ENCODE measurements at places on chromosomes 4 and X. TPM values are rescaled to one million over a fixed set of nuclear protein-coding genes. Genes with fewer than 3 reads are reported as not detected.

Gene GPR173
- polyA plus RNA-seq, result 0.12 TPM

Gene ANKRD50
- polyA plus RNA-seq, result 0.29 TPM

DNA sequence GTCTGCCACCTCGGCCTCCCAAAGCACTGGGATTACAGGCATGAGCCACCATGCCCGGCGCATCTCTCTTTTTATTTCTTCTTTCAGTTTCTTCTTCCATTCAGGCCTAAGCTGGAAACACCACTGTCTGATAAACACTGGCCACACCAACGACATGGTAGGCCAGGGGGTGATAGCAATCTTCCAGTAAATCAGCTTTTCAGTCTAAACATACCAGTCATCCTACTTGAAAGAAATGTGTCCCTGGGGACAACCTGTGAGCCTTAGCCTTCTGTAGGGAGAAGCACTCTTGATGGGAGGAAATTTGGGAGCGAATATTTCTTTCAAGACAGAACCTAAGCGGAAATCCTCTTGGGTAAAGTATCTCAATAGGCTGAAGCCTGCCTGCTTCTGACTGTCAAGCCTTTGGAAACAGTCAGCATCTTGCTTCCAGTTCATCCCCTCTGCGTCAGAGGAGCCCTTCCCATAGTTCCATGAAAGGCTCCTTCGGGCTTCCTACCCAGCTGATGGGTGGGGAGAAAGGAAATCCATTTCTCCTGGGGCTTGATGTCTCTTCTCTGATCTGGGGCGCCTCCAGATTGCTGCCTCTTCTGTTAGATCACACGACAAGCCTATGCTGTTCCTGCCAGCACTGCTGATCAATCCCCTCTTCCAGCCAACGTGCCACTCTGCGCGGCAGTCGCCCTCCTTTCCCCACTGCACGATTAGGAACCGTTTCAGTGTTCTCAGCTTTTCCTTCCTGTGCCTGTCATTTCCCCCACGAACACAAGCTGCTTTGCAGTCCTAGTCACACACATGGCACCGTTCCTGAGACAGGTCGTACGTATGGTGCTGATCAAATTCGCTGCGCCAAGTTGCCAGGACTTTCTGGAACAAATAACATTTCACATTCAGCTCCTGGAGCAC is 49.5 kb upstream of the CBR4 start:
- no peak for DNase-seq
- no peaks in the 10 kb centered on the region for H3K36me3 ChIP-seq
- no peaks in the 10 kb centered on the region for H3K4me1 ChIP-seq
- H3K27me3 ChIP-seq, result no peaks in the 10 kb centered on the region
- H3K27ac ChIP-seq, result no peak overlapping the region

GRCh38 chrX:6120329-6120728 is 108.3 kb downstream of the NLGN4X start:
- H3K36me3 ChIP-seq, result no peaks in the 10 kb centered on the region
- no peaks in the 10 kb centered on the region for H3K4me1 ChIP-seq
- no peak overlapping the region for H3K27ac ChIP-seq
- no peak for DNase-seq

GRCh38 chrX:76555816-76556215 is 128.3 kb downstream of the MAGEE1 start:
- H3K27ac ChIP-seq, result no peak overlapping the region
- peak; percentile 1 for DNase-seq
- H3K27me3 ChIP-seq, result no peaks in the 10 kb centered on the region
- H3K4me1 ChIP-seq, result no peaks in the 10 kb centered on the region
- no peaks in the 10 kb centered on the region for H3K36me3 ChIP-seq
- no peak overlapping the region for H3K4me3 ChIP-seq

Gene PRR32
- polyA plus RNA-seq, result not detected

- no peaks in the 10 kb centered on the region for H3K36me3 ChIP-seq
- H3K27ac ChIP-seq, result no peak overlapping the region
- H3K4me3 ChIP-seq, result no peak overlapping the region
- DNase-seq, result no peak
- no peaks in the 10 kb centered on the region for H3K4me1 ChIP-seq
These were observed 46.1 kb downstream of the C4orf46 start for GRCh38 chr4:158625544-158625943.

GRCh38 chrX:97046867-97047266 is 163.2 kb downstream of the RPA4 start:
- no peaks in the 10 kb centered on the region for H3K36me3 ChIP-seq
- no peak overlapping the region for H3K4me3 ChIP-seq
- no peaks in the 10 kb centered on the region for H3K4me1 ChIP-seq
- DNase-seq, result no peak

- H3K36me3 ChIP-seq, result no peaks in the 10 kb centered on the region
- no peak for DNase-seq
- H3K27ac ChIP-seq, result no peak overlapping the region
- no peak overlapping the region for H3K4me3 ChIP-seq
These were observed 28.6 kb downstream of the AFAP1 start for GRCh38 chr4:7910952-7911578.

Gene TMEM271
- not detected for polyA plus RNA-seq

- H3K4me1 ChIP-seq, result no peaks in the 10 kb centered on the region
- H3K27ac ChIP-seq, result no peak overlapping the region
- H3K27me3 ChIP-seq, result no peaks in the 10 kb centered on the region
- no peak overlapping the region for H3K4me3 ChIP-seq
- no peaks in the 10 kb centered on the region for H3K36me3 ChIP-seq
These were observed 122.0 kb upstream of the LNX1 start for GRCh38 chr4:53713296-53713695.

Gene DRP2
- polyA plus RNA-seq, result 0.04 TPM

DNA sequence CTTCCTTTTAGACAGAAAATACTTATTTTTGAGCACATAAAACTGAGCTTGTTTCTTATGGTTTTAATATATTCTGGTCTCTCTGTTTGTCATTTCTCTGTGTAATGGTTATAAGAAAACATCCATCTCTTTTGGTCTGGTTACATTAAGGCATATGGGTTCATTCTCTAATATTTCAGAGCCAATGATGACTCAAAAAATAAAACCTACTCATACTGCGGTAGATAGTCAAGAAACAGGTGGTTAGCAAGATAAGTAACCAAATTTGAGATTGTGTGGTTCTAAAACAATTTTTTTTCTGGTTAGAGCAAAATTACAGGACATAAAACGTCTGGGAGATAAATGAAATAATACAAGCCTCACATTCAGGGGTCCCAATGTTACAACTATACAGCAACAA is 654.5 kb downstream of the STIM2 start:
- no peak overlapping the region for H3K27ac ChIP-seq
- H3K27me3 ChIP-seq, result no peaks in the 10 kb centered on the region
- no peaks in the 10 kb centered on the region for H3K36me3 ChIP-seq

Gene USP17L11
- not detected for polyA plus RNA-seq

DNA sequence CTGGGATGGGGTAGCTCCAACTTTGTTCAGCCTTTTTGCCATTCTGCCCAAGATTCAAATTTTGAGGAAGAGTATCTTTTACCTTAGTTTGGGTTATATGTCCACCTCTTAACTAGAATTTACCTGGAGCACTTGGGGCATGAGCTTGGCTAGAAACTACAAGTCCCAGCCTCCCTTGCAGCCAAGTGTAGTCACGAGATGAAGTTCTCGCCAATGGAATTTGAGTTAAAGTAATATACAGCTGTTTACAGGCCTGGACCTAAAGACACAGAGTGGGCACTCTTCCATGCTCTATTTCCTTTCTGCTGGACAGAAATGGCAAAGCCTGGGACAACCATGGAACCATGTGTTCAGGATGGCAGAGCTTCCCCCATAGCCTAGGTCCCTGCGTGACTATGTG is 233.6 kb upstream of the GATB start:
- no peak overlapping the region for H3K4me3 ChIP-seq
- H3K27ac ChIP-seq, result no peak overlapping the region
- H3K27me3 ChIP-seq, result no peaks in the 10 kb centered on the region

Gene UGT2A1
- polyA plus RNA-seq, result not detected

- no peaks in the 10 kb centered on the region for H3K27me3 ChIP-seq
- no peak overlapping the region for H3K4me3 ChIP-seq
- H3K27ac ChIP-seq, result no peak overlapping the region
- H3K36me3 ChIP-seq, result no peaks in the 10 kb centered on the region
- no peaks in the 10 kb centered on the region for H3K4me1 ChIP-seq
These were observed 7.6 kb upstream of the GJB1 start for GRCh38 chrX:71215338-71215912.

Gene GPRIN3
- 0.22 TPM for polyA plus RNA-seq

Gene EGFL6
- polyA plus RNA-seq, result not detected

- no peaks in the 10 kb centered on the region for H3K36me3 ChIP-seq
- H3K4me3 ChIP-seq, result no peak overlapping the region
- H3K4me1 ChIP-seq, result no peaks in the 10 kb centered on the region
- H3K27ac ChIP-seq, result no peak overlapping the region
- no peak for DNase-seq
- peaks cover 31% of the 10 kb centered on the region for H3K27me3 ChIP-seq
These were observed 5.0 kb downstream of the SOD3 start for GRCh38 chr4:24800325-24800895.

- no peaks in the 10 kb centered on the region for H3K36me3 ChIP-seq
- no peak overlapping the region for H3K4me3 ChIP-seq
- H3K27ac ChIP-seq, result no peak overlapping the region
- DNase-seq, result peak; percentile 25
These were observed 715.9 kb downstream of the SMARCA1 start for GRCh38 chrX:128807367-128807766.

- no peak overlapping the region for H3K27ac ChIP-seq
- H3K27me3 ChIP-seq, result no peaks in the 10 kb centered on the region
- no peaks in the 10 kb centered on the region for H3K36me3 ChIP-seq
- no peaks in the 10 kb centered on the region for H3K4me1 ChIP-seq
- H3K4me3 ChIP-seq, result no peak overlapping the region
These were observed 439.0 kb downstream of the GPM6A start for GRCh38 chr4:175373031-175373430.

- no peak overlapping the region for H3K4me3 ChIP-seq
- H3K36me3 ChIP-seq, result no peaks in the 10 kb centered on the region
- H3K4me1 ChIP-seq, result peaks cover 16% of the 10 kb centered on the region
- no peak for DNase-seq
- no peak overlapping the region for H3K27ac ChIP-seq
These were observed 4.7 kb downstream of the ZXDB start for GRCh38 chrX:57596516-57596915.

GRCh38 chrX:48153769-48154168 is 23.3 kb downstream of the SPACA5B start:
- H3K27me3 ChIP-seq, result no peaks in the 10 kb centered on the region
- H3K4me1 ChIP-seq, result no peaks in the 10 kb centered on the region
- H3K36me3 ChIP-seq, result no peaks in the 10 kb centered on the region
- no peak overlapping the region for H3K4me3 ChIP-seq
- no peak for DNase-seq
- no peak overlapping the region for H3K27ac ChIP-seq

GRCh38 chrX:21056622-21057021 is 317.6 kb upstream of the CNKSR2 start:
- no peaks in the 10 kb centered on the region for H3K36me3 ChIP-seq
- DNase-seq, result no peak
- no peak overlapping the region for H3K4me3 ChIP-seq
- no peaks in the 10 kb centered on the region for H3K4me1 ChIP-seq
- no peaks in the 10 kb centered on the region for H3K27me3 ChIP-seq

DNA sequence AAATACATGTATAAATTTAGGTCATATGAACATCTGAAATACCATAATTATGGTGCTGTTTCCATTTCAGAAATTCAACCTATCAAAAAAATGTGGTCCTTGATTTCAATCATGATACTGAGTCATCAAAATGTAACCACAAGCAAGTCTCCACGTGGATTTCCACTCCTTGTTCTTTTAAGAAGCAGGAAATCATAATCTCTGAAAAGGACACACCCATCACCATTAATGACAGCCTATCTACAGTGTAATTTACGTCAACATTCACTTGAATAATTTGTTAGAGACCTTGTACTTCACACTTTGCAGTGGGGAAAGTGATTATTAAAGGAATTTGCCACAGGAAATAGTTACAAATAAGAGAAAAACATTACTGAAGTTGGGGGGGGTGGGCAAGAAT is 17.7 kb upstream of the SLC7A11 start:
- no peak for DNase-seq
- H3K27me3 ChIP-seq, result no peaks in the 10 kb centered on the region
- H3K27ac ChIP-seq, result no peak overlapping the region

- no peaks in the 10 kb centered on the region for H3K27me3 ChIP-seq
- H3K4me1 ChIP-seq, result no peaks in the 10 kb centered on the region
- H3K27ac ChIP-seq, result no peak overlapping the region
- H3K4me3 ChIP-seq, result no peak overlapping the region
These were observed 193.8 kb downstream of the ADAMTS3 start for GRCh38 chr4:72375073-72375736.

GRCh38 chr4:174211622-174212044 is 71.8 kb downstream of the FBXO8 start:
- H3K36me3 ChIP-seq, result no peaks in the 10 kb centered on the region
- H3K4me1 ChIP-seq, result peaks cover 26% of the 10 kb centered on the region
- H3K27ac ChIP-seq, result no peak overlapping the region
- peaks cover 2% of the 10 kb centered on the region for H3K27me3 ChIP-seq
- DNase-seq, result peak; percentile 16
- H3K4me3 ChIP-seq, result no peak overlapping the region
